ENCODE measurements at places on chromosomes 5 and 9.

DNA sequence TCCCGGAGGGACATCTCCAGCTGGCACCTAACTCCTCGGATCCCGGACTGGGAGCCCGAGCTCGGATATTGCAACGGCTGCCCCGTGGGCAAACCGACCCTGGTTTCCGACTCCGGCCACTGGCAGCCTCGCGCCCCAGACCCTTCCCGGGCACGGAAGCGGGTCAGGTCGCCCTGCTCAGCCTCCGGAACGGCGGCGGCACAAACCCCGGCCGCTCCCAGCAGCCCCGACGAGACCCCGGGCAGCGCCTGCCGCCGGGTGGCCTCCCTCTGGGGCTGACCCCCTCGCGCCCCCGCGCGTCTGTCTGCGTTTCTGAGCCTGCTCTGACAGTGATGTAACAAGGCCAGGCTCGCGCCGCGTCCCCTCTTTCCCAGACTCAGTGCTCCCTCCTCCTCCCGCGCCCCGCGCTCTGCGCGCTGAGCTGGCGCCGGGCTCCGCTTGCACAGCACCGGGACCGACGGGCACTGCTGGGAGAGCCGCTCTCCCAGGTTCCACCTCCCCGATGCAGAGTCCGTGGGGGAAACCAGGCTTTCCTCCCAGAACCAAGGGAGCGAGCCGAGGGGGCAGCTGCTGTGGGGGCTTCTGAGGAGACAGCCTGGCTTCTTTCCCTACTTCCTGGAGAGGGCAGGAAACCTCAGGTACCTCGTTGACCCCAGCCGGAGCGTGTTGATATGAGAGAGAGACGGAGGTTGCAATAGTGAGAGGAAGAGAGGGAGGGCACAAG, at the start of gene TMEM215:
TSS of gene TMEM215 (plus strand) at position 373 of the 724 bp plus-strand sequence. CDS start 644 bp downstream, outside the sequence.
- no peak for DNase-seq

GRCh38 chr5:159324986-159325385, 5.3 kb downstream of the IL12B start:
- no peak for DNase-seq

DNA sequence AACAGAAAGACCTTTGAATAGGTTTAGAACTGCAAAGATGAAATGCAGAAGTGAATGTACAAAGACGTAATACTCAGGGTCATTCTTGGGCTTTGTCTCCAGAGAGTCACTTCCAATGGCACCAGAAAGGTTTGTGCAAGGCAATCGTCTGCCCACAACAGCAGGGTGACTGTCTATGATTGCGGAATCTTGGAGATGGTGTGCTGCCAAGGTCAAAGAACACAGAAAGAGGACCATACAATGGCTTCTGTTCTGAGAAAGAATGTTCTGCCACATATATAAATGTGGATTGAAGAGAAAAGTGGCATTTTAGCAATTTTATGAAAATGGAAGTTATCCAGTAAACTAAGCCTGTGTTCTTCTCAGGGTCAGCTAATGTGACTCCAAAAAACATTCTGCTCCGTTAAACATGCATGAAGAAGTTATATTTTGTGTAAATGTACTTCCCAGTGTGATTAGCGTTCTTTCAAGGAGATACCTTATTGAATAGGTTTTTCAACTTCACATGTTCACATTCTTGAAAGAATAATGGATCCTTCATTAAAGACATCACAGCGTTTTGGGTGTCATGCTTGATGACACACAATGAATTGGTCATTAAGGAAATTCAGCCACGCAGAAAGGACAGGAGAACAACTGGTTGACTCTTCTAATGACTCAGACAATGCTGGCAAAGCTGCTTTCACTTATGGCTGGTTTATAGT, 73.4 kb upstream of the CDH6 start:
- no peak for DNase-seq

DNA sequence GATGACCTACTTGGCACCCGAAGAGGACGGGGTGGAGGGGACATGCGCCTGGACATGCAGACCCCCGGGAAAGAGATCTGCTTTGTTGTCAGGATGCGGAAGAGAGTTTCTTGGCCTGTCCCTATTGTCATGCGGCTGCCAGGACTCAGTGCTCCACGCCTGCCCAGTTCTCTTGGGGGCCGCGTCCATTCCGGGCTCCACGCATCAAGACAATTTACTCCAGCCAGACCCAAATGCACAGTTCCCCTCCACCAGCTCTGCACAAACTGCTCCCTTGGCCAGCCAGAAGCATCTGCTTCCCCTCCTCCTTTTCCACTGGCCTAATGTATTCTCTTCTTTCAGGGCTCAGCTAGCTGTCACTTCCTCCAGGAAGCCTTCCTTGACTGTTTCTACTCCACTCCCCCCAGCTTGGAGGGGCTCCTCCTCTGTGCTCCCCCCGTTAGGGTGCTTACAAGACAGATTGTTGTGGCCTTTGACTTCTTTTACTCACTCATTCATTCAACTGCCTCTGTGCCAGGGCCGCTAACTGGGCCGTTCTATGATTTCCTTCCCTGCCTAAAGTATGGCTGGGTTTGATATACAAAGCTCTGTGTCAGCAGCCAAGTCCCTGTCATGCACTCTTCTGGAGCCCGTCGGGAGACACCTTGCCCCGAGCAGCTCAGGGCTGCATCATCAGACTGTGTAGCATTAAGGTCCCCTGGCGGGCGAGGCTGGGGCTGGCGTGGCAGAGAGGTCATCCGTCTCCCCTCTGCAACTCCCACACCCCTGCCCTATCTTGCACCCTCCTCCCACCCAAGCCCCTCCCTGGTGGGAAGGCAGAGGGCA, 6.6 kb downstream of the FIBCD1 start:
- no peak for DNase-seq

DNA sequence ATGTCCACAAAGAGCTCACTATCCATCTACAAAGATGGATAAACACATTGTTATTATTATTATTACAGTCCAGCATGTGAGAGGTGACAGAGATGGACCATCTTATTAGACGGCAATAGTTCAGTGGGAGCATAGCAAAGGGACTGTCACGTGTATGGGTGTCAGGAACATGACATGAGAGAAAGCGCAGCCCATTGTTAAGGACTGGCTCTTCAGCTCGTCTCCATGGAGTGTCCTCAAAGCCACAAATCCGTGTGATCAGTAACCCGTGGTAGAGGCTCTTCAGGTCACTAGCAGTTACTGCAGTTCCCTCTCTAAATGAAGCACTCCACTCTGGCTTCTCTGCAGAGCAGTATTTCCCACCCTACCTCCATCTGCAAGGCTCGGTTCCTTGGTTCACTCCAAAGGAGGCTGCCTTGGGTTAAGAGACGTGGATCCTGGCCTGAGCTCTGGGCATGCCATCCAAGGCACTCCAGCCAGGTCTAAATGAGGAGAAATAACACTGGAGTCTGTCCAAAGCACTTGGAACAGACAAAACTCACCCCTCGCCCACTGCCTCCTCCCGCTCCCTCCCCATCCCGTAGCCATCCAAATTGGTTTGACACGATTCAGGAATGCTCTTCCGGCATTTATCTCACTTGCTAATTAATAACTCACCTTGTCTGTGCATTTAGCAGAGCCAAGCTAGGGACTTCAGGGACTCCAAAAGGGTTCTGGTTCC, 122.3 kb upstream of the WWC1 start:
- DNase-seq: no peak

DNA sequence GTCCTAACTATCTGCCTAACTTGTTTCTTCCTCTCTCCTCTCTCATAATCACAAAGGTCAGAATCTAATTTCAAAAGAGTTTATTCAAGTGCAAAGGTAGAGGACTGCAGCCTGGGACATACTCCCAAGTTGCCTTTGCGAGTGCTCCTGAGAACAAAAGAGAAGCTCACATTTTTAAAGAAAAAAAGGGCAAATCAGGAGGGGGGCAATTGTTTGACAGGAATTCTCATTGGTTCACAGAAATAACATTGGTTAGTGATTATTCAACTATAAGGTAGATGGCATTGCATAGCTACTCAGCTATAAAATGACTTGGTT, 108.1 kb upstream of the RAI14 start:
- no peak for DNase-seq

- DNase-seq: no peak
Measured at GRCh38 chr5:178403956-178404600, 171.5 kb upstream of the PHYKPL start.

- no peak for DNase-seq
Measured at GRCh38 chr9:115998666-115999065, 154.9 kb upstream of the PAPPA start.

GRCh38 chr9:131255676-131256197, 20.6 kb downstream of the FAM78A start:
- DNase-seq: no peak

DNA sequence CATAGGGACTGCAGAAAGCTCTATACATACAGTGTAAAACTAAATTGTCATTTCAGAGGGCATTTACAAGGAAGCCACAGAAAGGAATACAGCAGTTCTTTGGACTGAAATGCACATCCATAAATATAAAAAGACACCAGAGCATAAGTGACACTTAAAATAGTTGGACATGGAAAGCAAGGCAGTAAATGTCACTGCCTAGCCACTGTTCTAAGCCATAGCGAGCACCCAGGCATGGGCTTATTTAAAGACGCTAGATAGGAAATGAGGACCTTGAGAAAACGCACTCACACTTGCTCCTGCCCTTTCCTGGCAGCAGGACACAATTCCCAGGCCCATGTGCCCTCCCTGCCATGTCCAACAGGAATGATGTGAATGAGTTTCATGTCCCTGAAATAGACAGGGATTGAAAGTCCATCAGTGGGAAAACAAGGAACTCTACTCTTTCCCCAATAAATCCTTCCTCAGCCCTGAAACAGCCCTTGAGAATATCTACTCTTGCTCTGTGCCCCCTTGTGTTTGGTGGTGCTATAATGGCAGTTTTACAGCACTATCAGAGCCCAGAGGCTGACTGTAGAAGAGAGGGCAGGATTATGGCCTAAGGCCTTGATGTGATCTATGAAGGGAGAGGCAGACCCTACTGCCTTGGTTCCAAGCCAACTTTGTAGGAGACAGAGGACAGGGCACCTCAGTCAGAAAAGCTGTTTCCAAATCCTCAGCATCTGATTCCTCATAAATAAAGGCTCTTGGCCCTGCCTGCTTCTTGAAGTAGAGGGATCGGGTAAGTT, 182.9 kb downstream of the SAXO1 start:
- no peak for DNase-seq

- no peak for DNase-seq
Measured at GRCh38 chr5:139378101-139378825, 4.8 kb downstream of the SLC23A1 start.

DNA sequence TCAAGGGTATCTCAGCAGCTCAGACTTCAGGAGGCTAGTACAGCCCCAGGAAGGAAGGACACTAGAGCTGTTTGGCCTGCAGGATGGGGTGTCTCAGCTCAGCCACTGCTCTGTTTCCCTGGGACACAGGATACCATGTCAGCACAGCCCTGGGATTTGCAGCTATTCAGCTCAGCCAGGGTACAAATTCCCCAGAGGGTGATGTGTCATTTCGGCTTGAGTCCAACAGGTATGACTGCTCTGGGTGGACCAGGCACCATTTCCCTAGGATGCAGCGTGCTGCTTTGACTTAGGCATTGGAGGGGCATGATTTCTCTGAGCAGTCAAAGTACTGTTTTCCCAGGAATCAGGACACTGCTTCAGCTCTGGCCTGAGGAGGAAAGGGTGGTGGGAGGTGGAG, 130.1 kb downstream of the ARSB start:
- no peak for DNase-seq

GRCh38 chr9:88691091-88691490, 156.1 kb downstream of the NXNL2 start:
- no peak for DNase-seq

DNA sequence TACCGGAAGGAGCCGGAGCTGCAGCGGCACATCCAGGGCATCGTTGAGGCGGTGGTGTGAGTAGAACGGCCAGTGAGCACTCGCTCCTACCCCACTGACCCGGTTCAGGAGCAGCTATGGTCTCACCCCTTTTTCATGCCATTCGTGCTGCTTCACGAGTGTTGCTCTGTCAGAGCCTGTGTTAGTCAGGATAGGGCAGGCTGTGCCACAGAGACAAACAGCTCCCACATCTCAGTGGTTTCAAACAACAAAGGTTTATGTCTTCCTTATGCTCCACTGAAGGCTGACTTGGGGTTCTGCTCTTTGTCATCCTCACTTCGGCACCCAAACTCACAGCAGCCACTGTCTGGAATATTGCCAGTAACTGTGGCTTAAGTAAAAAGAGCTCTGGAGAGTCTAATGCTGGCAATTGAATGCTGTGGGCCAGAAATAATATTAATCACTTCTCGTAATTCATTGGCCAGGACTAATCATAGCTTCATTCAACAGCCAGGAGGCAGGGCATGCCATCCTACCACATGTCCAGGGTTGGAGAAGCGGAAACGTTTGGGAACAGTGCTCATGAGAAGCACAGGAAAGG, 28.4 kb downstream of the ARHGEF37 start:
- DNase-seq: no peak

GRCh38 chr9:86792136-86792535, 155.2 kb downstream of the GAS1 start:
- DNase-seq: no peak

- no peak for DNase-seq
Measured at GRCh38 chr5:67287510-67288268, 91.1 kb upstream of the CD180 start.

DNA sequence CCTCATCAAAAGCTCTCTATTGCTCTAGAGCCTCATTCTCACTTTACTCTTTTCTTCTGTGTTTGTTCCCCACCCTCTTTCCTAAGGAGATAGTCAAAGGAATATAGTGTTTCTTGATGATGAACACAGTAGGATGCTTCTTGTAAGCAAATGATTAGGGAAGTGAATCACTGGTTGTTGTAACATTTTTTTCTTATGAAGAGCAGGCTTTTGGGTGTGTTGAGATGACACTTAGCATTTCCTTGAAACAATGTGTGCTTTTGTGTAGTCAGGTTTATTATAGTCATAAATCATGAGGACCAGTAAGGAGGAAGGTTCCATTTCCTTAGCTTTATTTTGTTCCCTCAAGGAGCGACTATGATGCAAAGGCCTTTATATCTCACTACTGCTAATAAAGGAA, 1991.3 kb upstream of the C9orf72 start:
- no peak for DNase-seq

GRCh38 chr5:152237531-152237930, 167.5 kb downstream of the NMUR2 start:
- no peak for DNase-seq

- no peak for DNase-seq
Measured at GRCh38 chr5:109410389-109411148, 795 bp upstream of the PJA2 start.

DNA sequence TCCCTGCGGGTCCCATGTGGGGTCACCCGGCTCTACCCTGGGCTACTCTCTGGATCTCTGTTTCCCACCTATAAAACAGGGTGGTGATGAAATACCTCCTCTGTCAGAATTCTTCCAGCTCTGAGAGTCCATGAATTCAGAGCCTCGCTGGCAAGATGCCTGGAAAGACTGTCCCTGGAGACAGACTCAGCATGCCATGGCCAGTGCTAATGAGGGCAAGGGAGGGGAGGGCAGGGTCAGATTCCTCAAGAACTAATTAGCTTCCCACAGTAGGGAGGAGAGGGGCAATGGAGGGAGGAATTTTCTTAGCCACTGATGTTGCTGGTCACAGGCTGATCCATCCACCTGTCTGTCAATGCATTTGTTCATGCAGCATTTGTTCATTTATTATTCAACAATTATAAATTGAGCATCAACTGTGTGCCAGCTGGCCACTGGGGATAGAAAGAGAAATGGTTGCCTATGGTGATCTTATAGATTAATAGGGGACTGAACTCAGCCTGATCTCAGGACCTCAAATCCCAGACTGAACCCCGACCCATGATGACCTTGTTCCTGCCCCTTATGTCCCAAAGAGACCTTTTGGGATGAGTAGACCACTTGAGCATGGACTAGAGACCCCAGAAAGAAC, 4.7 kb downstream of the SYNPO start:
- DNase-seq: no peak
